Adrenal gland (tissue), 19 donors: ENCODE measurements at places on chromosomes 16 and 17. TPM values are rescaled to one million over a fixed set of nuclear protein-coding genes. Genes with fewer than 3 reads are reported as not detected.

Gene ZP2
- not detected for total RNA-seq

- DNase-seq: no peak
Measured at GRCh38 chr16:3961449-3961849, 80.9 kb upstream of the CREBBP start.

- DNase-seq: peak; percentile 84
Measured at GRCh38 chr17:3867606-3868005, 21.6 kb upstream of the NCBP3 start.

DNA sequence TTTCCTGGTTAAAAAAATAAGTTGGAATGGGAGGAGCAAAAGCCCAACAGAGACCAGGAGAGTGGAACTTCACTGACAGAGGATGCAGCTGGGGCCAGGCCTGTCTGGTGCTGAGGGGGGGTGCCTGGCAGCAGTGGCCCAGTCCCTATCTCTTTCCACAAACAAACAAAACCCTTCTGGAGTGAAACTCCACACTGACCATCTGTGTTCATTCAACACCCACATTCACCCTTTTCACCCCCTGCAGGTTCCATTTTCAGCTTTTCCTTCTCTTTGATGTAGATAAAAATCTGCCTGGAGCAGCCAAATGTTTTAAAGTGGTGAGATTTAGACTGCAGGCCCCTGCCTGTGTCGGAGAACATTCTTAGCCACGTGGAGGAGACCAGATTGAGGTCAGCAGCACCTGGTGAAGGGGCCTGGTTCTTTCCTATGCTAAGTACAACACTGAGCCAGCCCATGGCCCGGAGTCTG is 161.4 kb upstream of the CDH11 start:
- no peak for DNase-seq

DNA sequence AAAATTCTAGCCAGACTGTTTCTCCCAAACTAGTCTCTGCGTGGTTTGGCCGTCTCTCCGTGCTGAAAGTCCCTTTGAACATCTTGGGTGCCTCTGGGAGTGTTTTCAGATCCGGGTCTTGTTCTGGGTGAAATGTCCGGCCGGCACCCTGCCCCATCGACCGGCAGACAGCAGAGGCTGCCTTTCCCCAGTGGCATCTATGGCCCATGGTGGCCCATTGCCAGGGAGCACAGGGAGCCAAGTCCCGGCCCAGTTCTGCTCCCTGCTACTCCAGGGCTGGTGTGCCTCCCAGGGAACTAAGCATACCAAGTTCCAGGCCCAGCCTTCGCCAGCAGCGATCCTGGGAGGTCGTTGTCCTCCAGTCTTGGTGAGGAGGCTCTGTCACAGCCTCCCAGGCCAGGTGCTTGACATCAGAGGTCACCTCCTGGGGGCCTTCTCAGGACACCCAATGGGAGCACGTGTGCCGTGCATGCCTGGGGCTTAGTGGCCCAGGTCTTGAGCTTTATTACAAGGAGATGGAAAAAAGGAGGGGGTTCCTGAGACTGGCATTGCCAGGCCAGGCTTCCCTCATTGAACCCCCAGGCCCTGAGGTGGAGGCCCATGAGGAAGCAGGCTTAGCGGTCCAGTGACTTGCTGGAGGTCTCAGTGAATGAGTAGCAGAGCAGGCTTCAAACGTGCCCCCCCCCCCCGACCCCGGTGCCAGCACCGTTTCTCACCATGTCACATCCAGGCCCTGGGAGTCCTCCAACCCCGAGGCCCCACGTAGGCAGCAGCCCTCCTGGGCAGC is 54.0 kb downstream of the PGS1 start:
- DNase-seq: no peak

DNA sequence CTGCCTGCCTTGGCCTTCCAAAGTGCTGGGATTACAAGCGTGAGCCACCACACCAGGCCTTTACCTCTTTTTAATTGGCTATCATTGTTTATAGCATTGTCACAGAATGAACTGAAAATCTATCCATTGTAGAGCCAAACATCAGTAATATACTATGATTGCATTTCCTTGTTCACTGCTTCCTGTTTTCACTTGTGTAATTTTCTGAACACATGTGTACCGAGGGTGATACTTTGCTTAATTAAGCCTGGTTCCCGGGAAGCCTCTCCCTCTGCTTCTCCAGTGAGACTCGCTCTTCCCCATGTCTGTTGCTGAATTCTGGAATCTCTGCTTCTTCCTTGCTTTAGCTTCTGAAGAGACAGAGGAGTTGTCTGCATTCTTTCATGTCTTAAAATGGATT is 33.1 kb downstream of the POLR3E start:
- DNase-seq: no peak

GRCh38 chr17:4766723-4767122 is 5.0 kb upstream of the TM4SF5 start:
- DNase-seq: no peak

- no peak for DNase-seq
Measured at GRCh38 chr17:73279704-73280103, 18.0 kb upstream of the CPSF4L start.

DNA sequence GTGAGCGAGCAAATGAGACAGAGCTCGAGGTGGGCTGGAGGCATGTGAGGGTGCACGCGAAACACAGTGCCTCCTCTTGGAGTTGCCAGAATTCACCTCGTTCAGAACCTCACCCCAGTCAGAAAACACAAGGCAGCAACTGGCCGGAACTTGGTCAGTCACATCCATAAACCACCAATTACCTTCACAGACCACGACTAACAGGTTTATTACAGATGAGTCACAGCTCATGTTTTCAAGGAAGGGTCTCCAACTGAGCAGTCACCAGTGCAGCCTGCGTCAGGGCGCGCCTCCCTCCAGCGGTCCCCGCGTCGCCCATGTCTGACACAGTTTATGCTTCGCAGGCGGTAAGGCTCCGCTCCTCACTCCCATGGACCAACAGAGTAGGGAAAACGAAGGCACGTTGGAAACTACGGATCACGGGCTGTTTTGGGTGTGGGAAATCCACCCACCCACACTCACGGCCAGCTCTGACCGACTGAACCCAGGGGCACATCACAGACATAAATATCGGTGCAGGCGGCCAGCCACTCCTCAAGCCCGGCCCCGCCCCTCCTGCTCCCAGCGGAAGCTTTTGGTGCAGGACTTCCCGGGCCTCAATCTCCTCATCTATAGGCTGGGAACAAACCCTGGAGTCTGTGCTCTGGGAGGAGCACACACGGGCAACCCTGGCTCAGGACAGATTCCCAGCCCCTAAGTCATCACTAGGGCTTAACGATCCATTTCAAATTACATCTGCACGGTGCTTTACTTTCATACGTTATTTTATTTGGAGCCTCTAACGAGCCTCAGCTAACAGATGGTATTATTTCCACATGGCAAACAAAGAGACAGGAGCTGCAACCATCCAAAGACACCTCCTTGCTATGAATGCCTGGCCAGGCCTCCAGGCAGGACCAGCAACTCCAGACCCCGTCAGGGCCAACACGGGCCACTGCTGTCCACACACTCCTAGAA is 126.3 kb downstream of the ZNF778 start:
- DNase-seq: peak; percentile 21

- peak; percentile 74 for DNase-seq
Measured at GRCh38 chr17:8120520-8121406, 2.4 kb upstream of the ALOXE3 start.

GRCh38 chr17:72393553-72393952 is 272.7 kb downstream of the SOX9 start:
- no peak for DNase-seq

DNA sequence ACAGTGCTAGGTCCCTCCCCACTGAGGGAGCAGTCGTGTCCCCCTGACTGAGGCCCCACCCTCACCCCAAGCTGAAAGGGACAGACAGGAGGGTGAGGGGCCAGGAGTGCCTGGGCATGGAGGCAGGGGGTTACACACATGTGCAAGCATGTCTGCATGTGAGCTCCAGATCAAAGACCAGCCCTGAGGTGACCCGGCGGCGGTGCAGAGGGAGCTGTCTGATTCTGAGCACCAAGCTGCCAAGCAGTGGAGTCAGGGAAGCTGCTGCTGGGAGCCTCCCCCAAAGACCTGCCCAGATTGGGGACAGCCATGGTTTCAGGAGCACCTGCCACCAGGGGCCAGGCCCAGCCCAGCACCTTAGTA is 5.5 kb downstream of the DLX3 start:
- DNase-seq: no peak

- no peak for DNase-seq
Measured at GRCh38 chr16:69250081-69250480, 61.1 kb upstream of the VPS4A start.

- DNase-seq: no peak
Measured at GRCh38 chr17:8758137-8758596, at the start of gene SPDYE4. Gene SPDYE4, minus strand, starts transcription at chr17:8758546. Its CDS starts 164 bp downstream, at chr17:8758382.

Gene TPPP3
- 12.8 TPM for total RNA-seq

DNA sequence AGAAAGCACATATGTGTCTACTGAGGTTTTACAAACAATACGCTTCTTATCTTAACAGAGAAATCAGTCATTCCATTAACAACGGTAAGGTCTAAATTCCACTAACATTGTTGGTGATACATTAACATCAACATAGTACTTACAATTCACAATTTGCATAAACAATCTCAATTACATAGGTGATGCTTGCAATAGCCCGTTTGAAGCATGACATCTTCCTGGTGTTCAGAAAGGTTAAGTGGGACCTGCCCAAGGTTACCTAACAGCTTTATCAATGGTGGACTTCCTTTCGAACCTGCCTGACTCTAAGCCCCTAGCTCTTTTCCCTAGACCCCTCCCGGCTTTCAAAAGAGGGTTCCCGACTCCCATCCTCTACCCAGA is 699 bp downstream of the FAM222B start:
- no peak for DNase-seq

- DNase-seq: peak; percentile 38
Measured at GRCh38 chr16:11410376-11411058, 65.3 kb downstream of the RMI2 start.

Gene CCL23
- total RNA-seq: 11.9 TPM

DNA sequence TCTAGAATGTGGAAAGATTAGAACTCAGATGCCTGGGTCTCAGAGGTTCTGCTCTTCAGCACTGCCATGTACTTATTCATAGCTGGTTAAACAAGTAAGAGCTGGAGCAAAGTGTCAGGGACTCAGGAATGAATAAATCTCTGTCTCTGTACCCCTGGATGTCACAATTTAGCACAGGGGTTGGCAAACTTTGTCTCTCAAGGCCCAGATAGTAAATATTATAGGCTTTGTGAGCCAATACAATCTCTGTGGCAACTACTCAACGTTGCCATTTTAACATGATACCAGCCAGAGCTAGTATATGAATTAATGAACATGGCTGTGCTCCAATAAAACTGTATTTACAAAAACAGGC is 220.3 kb upstream of the MON1B start:
- no peak for DNase-seq

- DNase-seq: no peak
Measured at GRCh38 chr17:29726715-29727252, 104.1 kb upstream of the CORO6 start.

Gene ZKSCAN2
- 6.3 TPM for total RNA-seq

GRCh38 chr17:44557651-44558285 is 484 bp downstream of the FZD2 start:
- DNase-seq: peak; percentile 18

Gene EPX
- not detected for total RNA-seq

DNA sequence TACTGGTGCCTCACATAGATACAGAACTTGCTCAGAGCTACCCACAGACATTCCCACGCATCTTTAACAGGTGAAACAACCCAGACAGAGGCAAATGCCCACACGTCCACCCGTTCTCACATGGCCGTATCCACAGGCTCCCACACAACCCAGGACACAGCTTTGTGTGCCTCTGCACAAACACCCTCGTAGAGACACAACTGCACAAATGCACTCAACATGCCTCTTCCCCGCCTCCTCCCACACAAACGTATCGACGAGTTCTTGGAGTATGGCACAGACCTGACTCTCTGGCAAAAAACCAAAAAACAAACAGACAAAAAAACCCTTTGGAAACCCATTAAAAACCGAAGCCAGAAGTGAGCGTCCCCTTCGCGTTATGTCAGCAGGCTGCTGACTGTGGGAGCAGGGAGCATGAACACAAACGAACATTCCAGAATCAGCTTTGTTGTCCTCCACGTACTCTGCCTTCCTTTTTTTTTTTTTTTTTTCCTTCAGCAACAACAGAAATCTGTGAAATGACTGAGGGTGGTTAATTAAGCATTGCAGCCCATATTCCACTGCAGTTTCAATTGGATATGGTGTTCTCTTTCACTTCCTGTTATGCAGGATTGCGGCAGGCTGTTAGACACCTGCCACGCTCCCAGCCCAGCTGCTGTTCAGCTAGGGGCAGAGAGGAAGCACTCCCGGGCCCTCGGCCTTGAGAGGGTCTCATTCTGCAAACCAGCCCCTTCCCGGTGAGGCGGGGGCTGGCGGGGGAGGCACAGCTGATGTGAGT is 313.7 kb downstream of the MAF start:
- DNase-seq: peak; percentile 19

GRCh38 chr16:73670836-73671820 is 623.2 kb upstream of the ZFHX3 start:
- DNase-seq: no peak

Gene RCVRN
- not detected for total RNA-seq

Gene TERB1
- not detected for total RNA-seq

DNA sequence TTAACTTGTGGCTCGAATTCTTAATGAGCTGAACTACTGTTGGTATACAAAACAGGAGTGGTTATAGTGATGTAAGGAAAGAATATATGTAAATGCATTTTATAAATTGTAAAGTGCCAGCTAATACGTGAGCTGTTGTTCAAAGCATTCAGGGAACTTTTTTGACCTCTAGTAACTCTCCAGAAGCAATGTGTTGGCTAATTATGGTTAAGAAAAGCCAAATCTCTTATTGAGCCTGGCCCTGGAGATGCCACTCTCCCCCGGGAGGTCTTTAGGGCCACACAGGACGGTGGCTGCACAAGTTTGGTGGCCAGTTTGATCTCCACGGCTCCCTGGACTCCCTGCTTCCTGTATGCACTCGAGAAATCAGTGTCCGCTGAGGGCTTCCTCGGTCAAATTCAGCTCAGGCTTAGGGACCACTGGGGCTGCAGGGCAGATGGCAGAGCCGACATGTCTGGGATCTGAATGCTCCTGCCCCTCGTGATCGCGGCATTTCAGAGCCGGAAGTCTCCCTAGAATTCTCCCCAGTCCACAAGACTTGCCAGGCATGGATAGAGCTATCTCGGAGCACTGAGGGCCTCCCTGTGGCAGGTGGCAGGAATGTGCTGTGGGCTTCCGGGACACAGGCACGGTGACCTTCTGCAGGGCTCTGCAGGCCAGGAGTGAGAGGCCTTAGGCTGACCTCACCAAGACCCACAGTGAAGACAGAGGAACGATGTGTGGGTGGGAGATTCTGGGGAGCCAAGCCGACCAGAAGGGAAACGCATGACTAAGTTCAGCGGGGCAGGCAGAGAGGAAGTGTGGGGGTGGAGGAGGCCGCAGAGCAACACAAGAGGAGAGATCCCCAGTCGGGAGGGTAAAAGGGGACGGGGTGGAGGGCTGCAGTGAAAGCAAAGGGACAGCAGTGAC is 18.6 kb upstream of the PITPNM3 start:
- DNase-seq: peak; percentile 25

- DNase-seq: peak; percentile 48
Measured at GRCh38 chr16:69123910-69124309, 8.5 kb downstream of the CHTF8 start.
